ENCODE measurements at places on chromosomes 4 and X.

DNA sequence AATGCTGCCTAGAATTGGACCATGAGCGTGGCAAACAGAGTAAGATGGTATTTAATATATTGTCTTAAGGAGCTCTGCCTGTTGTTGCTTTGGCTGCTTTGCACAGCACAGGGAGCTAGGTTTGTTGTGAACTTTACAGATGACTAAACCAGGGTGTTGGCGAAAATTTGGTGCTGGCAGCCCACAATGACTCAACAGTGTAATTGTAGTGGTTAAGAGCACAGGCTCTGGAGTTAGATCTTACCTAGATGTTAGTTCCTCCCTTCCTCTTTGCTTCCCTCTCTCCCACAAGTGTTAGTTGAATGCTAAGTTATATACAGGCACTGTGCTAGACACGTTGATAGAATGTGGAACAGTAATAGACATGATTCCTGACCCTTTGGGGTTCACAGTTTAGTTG lies 128.9 kb upstream of the TRPC5 start:
- no peak for DNase-seq

GRCh38 chr4:22686141-22686540 lies 6.6 kb upstream of the GBA3 start:
- DNase-seq = no peak

- DNase-seq = peak; percentile 19
These were observed 10.2 kb upstream of the KCNE5 start for GRCh38 chrX:109635146-109635545.

GRCh38 chr4:7845493-7846128 lies 94.0 kb downstream of the AFAP1 start:
- DNase-seq = peak; percentile 17

- no peak for DNase-seq
These were observed 36.2 kb downstream of the NHS start for GRCh38 chrX:17411205-17411604.

DNA sequence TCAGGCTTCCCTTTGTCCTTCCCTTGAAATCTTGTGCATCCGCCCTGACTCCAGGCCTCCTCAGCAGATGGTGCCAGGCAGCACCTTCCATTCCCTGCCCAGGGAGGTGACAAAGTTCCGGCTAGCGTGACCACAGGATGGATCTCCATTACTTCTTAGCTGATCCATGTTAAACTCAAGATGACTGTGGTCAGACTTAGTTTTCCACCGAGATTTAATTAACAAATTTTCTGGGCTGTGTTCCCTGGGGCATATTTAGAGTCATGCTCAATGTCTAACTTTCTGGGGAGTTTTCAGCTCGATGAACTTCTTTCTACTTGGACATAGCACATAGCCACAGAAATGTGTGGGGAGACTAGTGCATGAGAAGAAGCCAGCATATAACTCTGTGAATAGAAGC lies 215.1 kb upstream of the SFRP2 start:
- DNase-seq = peak; percentile 47

DNA sequence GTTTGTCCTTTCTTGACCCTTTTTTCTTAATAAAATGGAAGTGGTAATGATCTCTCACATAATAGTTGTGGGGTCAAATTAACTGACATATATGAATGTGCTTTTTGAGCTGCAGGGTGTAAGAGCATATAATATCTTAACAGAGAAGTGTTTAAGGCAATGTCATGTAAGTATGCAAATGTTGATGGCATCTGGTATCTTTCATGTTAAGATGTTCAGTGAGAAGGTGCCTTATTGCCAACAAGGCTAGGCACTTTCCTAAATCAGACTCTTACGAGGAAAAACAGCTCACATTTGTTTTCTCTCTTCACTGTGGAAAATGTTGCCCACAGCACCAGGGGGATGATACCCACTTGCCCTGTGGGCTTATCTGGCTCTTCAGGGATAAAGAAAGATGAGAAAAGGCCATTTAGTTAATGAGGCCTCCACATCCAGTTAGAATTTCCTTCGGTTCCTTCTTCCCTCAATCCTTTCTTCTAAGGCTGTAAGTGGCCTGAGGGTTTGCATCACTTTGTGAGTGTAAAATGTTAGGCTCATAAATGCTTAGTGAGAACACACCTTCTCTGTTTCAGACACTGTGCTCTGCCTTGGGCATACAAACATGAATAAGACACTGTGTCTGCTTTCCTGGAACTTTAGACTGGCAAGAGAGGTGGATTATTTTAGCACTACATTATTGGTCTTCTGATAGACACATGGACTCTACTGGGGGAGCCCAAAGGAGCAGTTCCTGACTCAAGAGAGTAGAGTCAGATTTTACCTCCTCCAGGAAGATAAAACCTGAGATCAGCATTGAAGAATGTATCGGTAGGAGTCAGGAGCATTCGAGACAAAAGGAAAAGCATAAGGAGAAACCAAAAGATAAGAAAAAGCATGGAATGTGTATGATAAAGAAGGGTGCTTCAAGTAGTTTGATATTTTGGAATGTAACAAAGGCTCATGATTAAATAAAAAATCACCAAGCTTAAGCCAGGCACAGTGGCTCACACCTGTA lies 135.5 kb downstream of the SOWAHB start:
- DNase-seq = no peak

- DNase-seq = no peak
These were observed 33.4 kb downstream of the GRXCR1 start for GRCh38 chr4:42925921-42926320.

GRCh38 chrX:69144838-69145680 lies 20.2 kb downstream of the PJA1 start:
- DNase-seq = no peak

DNA sequence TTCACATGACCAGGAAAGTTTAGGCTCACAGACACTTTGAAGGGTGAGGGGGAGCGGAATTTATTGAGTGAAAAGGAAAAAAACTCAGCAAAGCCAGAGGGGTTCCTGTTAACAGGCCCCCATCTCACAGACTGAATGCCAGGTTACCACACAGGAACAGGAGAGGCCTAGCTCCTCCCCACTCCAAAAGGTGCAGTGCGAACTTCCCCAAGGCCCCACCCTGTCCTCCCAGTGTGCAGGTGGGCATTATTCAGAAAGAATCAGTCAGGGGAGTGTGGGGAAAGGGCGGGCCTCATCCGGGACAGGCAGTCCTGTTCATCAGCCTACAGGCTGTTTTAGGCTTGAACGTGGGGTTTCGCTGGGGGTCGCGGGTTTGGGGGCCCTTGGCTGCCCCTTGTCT lies 4.0 kb downstream of the OTC start:
- DNase-seq = no peak

GRCh38 chr4:22595684-22596083 lies 79.8 kb upstream of the ADGRA3 start:
- no peak for DNase-seq

- DNase-seq = no peak
These were observed 90.8 kb downstream of the SHOX start for GRCh38 chrX:721354-721753.

DNA sequence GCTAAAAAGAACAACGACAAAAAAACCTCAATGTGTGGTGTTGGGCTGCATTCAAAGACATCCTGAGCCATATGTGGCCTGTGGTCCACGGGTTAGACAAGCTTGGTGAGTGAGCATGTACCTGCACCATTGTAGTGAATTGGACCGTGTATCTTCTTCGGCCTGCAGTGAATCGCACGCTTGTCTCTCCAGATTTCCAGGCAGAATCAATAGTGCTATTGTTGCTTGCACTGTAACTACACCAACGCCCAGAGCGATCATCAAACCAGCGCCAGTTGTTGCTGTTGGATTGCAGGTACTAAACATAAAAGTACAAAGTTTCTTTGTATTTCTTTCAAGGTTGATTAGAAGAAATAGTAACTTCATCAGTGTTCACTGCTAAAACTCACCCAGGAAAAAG lies 101.6 kb downstream of the HUWE1 start:
- no peak for DNase-seq

DNA sequence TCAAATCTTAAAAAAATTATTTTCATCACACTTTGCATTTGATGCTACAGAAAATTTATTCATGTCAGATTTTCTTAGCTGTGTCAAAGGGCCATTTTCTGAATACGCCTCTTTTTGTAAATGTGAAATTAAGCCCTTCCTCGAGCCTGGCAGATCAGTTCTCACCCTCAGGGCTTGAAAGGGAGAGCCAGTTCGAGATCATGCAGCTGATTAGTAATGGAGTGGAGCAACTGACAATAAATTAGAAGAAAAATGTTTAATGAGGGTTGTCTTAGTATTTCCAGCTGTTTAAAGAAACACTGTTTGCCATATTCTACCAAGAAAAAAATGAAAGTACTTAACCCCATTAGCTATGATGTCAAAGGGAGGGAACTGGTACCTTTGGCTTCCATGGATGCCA lies 28.7 kb downstream of the CC2D2A start:
- no peak for DNase-seq

- DNase-seq = peak; percentile 71
These were observed 62.3 kb upstream of the HHIP start for GRCh38 chr4:144583658-144584057.

DNA sequence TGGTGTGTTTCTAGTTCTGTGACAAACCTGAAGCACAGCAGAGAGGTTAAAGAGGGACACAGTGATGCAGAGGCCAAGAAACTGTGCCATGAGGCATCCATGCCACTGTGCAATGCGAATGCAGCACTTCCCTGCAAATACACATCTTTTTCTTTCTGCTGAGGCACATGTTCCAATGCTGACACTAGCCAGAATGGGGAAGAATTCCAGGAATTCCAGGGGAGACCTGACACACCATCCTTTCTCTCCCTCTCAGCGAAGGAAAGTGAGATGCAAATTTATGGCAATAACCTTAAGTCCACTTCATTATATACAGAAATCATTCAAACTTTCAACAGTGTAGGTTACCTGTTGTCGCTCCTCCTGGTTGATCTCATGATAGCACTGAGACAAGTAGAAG lies 204.8 kb downstream of the LDB2 start:
- peak; percentile 69 for DNase-seq

GRCh38 chrX:143733866-143734265 lies 13.3 kb upstream of the SPANXN2 start:
- no peak for DNase-seq

GRCh38 chr4:42280327-42281095 lies 116.8 kb upstream of the SHISA3 start:
- peak; percentile 16 for DNase-seq

DNA sequence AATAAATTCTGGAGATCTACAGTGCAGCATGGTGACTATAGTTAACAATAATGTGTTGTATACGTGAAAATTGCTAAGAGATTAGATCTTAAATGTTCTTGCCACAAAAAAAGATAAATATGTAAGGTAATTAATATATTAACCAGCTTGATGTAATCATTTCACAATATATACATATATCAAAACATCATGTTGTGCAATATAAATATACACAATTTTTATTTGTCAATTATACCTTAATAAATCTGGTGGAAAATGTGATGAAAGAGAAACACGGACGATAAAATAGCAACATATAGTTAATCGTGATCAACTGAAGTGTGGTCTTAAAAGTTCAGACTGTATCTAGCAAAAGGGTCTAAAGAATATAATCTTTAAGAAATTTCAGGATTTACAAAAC lies 16.5 kb upstream of the NDNF start:
- no peak for DNase-seq

- DNase-seq = no peak
These were observed 529.7 kb upstream of the RPS6KA3 start for GRCh38 chrX:20796450-20796849.

DNA sequence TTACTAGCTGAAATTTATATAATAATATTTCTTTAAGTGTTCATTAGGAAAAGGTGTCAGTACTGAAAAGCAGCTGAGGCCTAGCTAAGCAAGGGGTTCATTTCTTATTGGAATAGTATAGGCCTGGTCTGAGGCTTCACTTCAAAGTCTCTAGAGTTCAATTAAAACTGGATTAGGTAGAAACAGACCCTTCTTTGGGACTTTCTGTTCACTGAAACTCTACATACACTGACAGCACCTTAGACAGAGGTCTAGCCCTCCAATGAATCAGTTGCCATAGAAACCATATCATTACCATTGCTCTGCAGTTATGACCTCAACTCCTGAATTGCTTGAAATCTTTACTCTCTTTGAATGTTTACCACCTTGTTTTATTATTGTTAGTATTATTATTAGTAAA lies 86.4 kb upstream of the MAB21L2 start:
- DNase-seq = no peak

DNA sequence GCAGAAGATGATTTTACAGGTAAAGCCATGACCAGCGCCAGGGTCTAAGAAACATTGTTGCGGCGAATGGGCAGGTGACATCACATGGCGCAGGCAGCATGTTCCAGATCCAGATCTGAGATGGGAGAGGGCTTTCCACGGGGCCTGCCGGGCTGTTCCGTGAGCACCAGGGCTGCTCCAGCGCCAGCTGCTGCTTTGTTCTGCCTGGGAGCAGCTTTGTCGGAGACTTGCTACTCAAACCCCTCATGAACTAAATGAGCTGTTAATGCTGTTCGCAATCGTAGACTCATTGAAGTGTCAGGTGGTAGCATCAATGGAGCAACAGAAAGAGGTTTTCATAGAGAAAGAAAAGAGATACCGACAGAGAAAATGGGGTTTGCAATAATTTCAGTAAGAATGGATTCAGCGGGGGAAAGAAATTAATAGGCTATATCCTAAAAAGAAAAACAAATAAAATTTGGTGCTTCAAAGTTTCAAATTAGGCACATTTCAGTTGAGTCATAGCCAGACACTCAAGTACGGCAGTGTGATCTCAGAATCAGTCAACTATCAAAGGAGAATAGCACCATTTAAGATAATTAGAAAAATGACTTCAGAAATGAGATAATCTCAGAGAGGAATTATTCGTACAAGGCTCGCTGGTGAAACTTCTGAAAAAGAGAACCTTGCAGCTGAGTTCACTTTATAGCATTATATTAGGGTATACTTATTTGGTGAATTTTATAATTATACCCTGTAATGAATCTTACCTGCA lies 23.9 kb downstream of the SORBS2 start:
- no peak for DNase-seq

GRCh38 chr4:141107927-141108326 lies 25.3 kb downstream of the RNF150 start:
- no peak for DNase-seq

- DNase-seq = no peak
These were observed 116.5 kb upstream of the IQCM start for GRCh38 chr4:149932188-149932587.

GRCh38 chr4:101418466-101418865 lies 71.1 kb upstream of the PPP3CA start:
- no peak for DNase-seq

DNA sequence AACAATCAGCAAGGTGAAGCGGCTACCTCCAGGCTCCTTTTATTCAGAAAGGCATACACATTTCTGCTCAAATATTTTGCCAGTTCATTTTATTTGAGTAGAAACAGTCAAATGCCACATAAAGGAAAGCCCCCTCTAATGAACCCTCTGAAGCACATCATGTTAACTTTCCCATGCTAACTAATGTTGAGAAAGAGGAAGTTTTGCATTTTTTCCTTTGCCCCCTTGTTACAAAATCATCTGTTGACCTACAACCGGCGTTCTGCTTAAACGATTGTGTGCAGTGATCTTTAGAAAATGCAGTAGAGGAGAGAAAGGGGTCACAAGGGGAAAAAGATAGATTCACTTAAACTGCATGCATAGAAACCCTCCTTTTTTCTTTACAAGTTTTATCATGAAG lies 25.2 kb upstream of the ATXN3L start:
- no peak for DNase-seq

Measured in fibroblast of upper back skin (primary cell).